ENCODE measurements at places on chromosomes 2 and 18.

GRCh38 chr2:120940319-120940696, 204.6 kb downstream of the GLI2 start:
- DNase-seq: no peak

DNA sequence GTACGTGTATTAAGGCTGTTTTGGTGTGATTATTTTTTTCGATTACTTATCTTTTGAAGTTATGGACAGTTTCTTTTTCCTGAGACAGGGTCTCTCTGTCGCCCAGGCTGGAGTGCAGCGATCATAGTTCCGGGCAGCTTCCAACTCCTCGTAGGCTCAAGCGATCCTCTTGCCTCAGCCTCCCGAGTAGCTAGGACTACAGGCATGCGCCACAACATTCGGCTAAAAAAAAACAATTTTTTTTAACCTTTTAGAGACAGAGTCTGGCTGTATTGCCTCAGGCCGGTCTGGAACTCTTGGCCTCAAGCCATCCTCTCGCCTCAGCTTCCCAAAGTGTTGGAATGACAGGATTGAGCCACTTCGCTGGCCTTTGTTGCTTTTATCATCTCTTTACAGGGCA, 945 bp downstream of the HAT1 start:
- no peak for DNase-seq

- DNase-seq: no peak
Observed at GRCh38 chr18:43875511-43875910, 598.2 kb upstream of the SYT4 start.

DNA sequence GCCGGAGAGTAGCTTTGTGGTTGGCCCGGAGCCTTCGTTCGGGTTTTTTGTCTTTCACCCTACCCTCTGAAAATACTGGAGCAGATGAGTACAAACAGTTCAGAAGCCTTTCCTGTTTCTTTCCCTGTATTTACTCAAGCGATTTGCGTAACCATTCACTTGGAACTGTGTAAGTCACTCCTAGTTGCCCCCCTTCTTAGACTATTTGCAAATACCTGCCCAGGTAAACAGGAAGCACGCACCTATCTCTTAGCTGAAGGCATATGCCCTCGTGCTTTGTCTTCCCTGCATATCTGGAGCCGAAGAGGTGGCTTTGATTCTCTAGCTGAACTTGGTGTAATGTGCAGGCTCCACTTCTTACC, 1.4 kb downstream of the KCNS3 start:
- DNase-seq: no peak

DNA sequence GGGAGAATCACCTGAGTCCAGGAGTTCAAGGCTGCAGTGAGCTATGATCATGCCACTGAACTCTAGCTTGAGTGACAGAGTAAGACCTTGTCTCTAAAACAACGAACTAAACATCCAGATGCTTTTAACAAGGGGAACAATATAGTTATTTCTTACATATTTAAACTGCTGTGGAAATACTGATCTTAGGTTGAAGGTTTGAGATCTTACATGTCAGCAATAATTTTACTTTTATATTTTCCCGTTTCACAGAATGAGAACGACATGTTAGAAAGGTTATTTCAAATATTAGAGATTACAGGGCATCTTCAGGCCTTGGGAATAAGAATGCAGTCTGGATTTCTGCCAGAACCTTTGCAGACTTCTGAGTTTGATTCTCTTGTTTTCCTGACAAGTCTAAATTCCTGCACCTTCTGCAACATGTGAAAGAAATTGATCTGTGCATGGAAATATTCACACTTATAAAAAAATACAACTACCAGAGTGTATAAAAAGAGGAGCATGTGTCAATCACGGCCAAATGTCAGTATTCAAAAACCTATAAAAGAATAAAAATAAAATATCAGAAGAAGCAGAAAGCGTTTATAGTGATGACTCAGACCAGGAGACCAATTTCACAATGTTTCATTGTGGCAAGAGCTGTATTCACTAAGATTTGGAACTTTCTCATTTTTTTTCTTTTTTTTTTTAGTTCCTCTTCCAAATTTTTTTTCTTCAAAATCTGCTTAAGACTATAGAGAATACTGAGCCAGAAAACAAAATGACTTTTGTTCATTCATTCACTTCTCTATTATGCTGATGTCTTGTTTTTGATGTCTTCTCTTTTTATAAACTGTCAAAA, 29.6 kb downstream of the COLEC12 start:
- DNase-seq: peak; percentile 21

DNA sequence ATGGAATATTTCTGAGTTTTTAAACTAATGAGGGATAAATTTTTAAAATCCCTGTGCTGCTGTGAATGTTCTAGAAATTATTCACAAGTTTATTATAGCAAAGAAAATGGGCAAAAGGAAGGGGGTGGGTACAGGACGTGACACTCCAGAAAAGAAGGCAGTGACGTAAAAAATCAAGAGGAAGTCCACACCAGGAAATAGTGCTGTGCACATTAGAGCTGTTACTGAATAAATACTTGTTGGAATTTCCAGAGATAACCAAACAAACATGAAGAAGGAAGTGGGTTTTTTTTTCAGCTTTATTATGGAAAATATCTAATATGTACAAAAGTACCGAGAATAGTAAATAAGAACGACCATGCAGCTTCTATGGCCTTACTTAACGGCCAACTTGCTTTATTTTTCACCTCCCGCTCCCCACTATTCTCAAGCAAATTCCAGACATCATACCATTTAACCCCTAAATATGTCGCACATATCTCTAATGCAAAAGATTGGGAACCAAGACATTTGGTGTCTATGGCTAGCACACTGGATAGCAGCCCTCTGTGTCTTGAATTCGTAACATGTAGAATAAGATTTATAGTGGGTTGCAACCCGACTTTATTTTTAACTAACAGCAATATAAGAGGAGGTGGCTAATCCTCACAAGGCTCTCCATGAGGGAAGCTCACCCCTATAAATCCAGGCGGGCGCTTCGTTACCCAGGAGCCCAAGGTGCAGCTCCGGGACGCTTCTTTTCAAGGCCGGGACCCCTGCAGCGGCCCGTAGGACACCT, 580 bp upstream of the NDUFV2 start:
- DNase-seq: peak; percentile 38

DNA sequence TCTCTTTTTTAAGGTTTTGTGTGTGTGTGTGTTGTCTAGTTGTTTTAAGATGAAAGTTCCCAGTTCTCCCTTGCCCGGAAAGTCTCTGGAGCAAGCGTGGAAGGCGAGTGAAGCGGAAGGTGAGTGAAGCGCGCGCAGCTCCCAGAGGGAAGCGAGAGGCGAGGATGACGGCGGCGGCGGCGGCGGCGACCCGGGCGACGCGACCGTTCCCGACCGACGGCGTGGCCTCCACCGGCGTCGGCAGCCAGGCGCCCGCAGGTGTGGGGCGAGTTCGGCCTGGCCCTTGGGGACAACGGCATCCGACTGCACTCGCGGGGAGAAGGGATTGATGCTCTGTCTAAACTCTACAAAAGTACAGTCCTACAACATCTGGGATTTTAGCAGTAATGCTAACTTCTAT, 321.9 kb downstream of the CELF4 start:
- no peak for DNase-seq

GRCh38 chr2:10078704-10079265, 1.4 kb downstream of the CYS1 start:
- no peak for DNase-seq

GRCh38 chr2:9422321-9423099, 818 bp downstream of the ITGB1BP1 start:
- DNase-seq: peak; percentile 44

DNA sequence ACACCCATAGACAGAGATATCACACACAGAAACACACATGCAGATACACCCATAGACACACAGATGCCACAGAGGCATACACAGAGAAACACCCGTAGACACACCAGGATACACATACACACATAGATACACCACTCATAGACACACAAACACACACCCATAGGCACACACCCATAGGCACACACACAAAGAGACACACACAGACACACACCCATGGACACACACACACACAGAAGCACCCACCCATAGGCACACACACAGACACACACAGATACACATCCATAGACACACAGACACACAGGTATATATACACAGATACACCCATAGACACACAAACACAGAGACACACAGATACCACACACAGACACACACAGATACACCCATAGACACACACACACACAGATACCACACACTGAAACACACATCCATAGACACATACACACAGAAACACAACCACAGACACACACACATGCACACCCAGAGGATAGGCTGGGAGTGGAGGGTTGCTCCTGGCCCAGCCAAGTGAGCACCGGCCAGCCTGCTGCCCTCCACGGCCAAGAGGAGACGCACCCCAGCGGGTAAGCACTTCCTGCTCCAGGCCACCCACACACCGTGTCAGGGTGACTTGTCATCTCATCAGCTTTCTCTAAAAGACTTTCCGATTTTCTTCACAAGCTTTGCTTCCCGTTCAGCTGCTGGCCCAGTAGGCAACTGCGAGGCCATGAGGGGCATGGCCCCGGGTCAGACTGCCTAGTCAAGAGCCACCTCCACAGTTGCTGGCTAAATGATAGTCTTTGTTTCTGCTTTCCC, 14.1 kb upstream of the CNNM3 start:
- DNase-seq: no peak

GRCh38 chr18:13217971-13218367, 591 bp upstream of the LDLRAD4 start:
- no peak for DNase-seq

GRCh38 chr2:106339609-106340008, 128.6 kb downstream of the RGPD3 start:
- no peak for DNase-seq

DNA sequence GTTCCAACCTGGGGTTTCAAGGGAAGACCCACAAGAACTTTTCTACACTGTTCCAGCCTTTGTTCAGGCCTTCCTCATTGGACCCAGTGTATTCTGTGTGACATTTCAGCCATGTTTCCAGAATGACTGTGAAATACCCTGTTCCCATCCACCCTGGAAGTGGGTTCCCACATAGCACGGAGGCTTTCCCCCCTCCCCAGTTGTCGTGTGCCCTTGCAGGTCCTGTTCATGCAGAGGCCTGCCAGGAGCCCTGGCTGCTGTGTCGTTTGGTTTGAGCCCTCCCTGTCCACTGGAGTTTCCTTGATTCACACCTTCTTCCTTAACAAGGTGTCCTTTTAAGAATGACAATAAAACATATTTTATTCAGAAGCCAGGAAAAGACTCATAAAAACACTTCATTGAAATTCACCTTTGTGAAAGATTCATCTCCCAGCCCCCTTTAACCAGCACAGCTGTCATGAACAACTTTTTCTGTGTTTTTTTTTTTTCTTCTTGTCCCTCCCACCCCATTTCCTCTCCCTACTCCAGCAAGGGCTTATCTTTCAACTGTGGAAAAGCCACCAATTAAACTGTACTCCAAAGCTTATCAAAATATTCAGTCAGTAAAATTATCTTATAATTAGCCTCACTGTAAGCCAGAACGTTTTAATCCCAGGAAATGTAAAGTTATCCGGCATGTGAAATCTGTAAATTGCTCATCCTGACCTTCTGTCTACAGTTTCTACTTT, 106.4 kb downstream of the ACOXL start:
- no peak for DNase-seq

DNA sequence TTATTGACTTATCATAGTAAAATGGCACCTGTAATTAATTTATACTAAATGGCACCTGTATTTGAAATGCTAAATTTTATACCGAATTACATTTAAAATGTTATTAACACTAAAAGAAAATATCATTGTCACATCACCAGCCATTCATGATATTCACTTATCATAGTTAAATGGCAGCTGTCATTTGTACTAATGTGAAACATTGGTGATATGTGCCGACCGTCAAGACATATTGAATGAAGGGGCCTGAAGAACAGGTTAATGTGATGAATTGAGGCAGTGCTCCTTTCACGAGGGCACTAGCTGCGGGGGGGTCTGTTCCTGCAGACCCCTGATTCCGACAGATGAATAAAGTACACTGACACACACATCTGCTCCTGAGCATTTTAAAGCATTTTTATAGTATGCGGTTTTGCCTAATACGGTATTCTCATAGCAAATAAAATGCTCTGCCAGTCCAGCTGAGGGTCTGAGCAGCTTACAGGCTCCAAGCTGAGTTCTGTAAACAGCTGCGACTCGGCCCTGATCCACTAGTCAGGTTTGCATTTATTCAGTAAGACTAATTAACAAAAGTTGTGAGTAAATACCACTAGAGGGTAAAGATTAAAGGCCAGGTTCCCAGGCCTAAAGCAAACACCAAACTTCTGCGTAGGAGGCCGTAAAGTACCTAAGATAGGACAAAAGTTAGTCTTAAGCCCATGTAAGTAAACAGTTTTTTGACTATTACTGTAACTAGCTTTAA, 593.4 kb upstream of the NETO1 start:
- DNase-seq: no peak

DNA sequence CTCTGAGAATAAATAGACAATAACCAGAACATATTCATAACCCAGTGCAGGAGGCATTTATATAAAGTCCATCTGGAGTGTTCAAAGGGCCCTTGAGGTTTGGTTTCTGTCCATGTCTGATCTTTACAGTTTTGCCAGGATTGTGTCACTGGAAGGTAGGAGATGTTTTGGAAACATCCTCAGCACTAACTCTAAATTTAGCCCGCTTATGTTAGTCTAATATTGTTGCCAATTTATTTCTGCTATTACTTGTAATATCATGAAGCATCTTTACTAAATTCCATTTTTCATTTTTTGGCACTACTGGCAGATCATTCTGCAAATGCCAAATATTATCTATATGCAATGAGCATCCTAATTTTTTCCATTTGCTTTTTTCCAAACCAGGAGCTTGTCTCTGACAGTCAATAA, 22.4 kb upstream of the REV1 start:
- DNase-seq: no peak

- no peak for DNase-seq
Observed at GRCh38 chr2:75515584-75516368, 45.0 kb downstream of the EVA1A start.

- peak; percentile 89 for DNase-seq
Observed at GRCh38 chr2:238256594-238257104, 16.8 kb upstream of the HES6 start.

DNA sequence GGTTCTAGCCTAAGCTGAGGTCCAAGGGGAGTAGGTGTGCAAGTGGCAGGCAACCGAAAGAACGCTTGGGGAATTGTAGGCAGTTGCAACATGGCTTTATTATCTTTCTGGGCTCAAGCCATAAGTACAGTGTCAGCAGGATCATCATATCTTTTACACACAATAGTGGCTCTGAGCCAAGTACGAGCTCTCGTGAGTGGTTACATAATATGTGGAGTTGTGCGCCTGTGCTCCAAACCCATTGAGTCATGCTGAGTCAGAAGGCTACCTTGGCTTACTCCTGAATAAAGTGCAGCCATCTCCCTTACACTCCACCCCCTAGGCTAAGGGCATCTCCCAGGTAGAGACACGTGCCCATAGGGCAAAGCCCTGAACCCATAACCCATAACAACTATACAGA, 233.9 kb downstream of the SATB2 start:
- DNase-seq: peak; percentile 85

GRCh38 chr2:196249860-196250259, 78.5 kb upstream of the STK17B start:
- DNase-seq: no peak

Measured in RWPE1 (cell line).